M059J (cell line): ENCODE measurements at places on chromosomes 16 and 17. TPM values are rescaled to one million over a fixed set of nuclear protein-coding genes. Genes with fewer than 3 reads are reported as not detected.

GRCh38 chr16:46482895-46483294, 138.3 kb downstream of the SHCBP1 start:
- DNase-seq = peak; percentile 1

DNA sequence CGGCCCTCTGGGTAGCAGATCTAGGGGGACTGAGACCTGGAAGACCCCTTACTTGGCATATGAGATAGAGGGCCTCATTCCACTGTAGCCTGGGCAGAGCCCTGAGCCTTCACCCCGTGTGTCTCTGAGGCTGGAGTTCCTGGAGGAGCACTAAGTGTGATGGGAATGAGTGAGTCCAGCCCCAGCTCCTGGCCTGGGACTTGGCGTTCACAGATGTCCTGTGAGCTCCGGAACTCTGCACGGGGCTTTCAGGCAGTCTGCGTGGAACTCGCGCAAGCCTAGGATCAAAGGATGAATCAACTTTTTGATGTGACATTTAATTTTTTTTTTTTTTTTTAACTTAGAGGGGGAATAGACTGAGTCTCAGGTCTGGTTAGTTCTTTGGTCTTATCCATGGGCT, 1.8 kb downstream of the NKD1 start:
- no peak for DNase-seq

DNA sequence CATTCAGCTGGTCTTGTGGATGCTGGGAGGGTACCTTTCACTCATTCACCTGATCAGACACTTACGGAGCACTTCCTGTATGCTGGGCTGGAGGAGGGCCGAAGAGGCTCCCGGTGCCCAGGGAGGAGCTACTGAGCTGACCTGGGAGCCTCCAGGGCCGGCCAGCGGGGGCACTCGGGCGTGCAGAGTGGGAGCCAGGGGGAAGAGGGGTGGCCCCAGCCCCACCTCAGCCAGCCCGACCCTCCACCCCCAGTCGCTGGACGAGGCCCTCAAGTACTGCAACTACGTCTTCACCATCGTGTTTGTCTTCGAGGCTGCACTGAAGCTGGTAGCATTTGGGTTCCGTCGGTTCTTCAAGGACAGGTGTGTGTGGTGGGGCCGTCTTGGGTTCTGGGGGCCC, 10.3 kb downstream of the TPSG1 start:
- no peak for DNase-seq

GRCh38 chr17:9266697-9267117, 245.4 kb downstream of the NTN1 start:
- no peak for DNase-seq

DNA sequence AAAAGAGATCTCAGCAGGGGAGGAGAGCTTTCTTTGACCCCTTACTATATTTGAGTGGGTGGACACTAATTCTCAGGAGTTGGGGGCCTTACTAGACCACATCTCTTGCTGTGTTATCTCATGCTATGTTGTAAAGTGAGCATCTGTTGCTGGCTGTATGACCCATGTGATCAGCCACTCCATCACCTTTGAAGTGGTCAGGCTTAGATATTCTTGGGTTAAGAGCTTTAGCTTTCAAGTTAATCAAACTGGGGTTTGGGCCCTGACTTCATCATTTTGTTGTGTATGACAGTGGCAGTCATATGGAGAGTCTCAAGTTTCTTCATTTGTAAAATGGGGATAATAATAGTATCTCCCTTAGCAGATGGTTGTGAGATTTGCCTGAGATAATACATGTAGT, 201.1 kb downstream of the FTO start:
- DNase-seq = no peak

- no peak for DNase-seq
Observed at GRCh38 chr17:49616086-49616485, 40.4 kb downstream of the NXPH3 start.

GRCh38 chr17:80891397-80892018, 100.1 kb upstream of the CHMP6 start:
- DNase-seq = peak; percentile 99

GRCh38 chr16:27314161-27314723, 468 bp downstream of the IL4R start:
- peak; percentile 72 for DNase-seq

DNA sequence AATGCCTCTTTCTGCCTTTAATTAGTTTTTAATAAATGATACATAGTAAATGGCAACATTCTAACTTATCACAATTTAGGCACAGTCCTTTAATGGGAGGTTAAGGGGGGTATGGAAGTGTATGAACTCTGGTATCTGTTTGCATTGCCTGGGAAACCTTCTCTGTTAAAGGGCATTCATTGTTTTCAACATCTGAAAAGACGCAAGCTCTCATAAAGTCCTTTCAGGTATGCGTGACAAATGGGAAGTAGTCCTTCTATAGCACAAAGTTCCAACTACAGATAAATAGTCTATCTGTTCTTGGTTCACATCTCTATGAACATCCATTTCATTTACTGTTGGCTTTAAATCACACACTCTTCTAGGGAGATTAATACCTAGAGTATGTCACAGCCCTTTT, 298.0 kb upstream of the PMFBP1 start:
- no peak for DNase-seq

DNA sequence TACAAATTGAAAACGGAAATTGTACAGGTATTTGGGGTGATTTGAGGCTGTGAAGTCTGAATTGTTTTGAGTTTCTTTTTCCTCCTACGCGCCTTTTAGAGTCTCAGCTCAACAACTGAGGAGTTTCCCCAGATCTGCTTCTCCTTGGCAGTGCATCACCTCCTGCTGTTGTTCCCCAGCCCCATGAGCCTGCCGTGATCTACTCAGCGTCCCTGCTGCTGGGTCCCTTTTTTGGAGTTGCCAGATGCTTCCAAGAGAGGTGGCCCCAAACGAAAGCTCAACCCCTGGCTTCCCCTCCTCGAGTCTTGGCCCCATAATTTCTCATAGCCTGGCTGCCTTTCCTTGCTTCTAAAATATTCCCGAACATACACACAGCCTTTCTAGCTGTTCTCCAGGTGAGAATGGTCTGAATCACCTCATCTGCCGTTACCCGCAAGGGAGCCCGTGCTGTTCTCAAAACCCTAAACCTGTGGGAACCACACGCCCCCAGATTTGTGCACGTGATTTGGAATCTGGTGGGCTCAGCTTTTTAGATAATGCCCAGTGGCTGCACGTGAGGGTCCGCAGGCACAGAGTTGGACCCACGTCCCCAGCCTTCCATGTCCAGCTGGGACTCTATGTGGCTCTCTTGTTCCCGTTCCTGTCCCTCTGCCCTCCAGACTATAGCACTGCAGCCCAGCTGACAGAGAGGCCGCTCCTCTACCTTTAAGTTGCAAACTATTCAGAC, 179.1 kb upstream of the CHMP6 start:
- DNase-seq = no peak

DNA sequence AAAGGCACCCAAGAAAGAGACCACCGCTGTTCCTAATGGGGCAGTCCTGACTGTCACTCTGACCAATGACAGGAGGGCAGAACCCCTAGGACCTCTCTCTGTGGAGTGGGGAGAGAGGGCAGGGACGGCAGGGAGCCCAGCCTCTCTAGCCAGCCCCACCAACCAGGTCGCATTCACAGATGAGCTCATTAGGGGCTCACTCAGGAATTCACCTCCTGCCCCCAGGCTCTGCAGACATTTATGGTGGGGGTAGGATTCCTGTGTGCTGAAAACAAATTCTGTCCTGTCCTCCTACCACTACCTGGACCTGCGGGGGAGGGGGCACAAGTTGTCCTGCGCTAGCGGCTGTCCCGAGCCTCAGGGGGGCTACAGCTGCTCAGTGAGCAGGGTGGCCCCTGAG, 27.7 kb upstream of the GPRC5C start:
- no peak for DNase-seq

GRCh38 chr16:56387396-56387795, 37.9 kb downstream of the AMFR start:
- DNase-seq = no peak

DNA sequence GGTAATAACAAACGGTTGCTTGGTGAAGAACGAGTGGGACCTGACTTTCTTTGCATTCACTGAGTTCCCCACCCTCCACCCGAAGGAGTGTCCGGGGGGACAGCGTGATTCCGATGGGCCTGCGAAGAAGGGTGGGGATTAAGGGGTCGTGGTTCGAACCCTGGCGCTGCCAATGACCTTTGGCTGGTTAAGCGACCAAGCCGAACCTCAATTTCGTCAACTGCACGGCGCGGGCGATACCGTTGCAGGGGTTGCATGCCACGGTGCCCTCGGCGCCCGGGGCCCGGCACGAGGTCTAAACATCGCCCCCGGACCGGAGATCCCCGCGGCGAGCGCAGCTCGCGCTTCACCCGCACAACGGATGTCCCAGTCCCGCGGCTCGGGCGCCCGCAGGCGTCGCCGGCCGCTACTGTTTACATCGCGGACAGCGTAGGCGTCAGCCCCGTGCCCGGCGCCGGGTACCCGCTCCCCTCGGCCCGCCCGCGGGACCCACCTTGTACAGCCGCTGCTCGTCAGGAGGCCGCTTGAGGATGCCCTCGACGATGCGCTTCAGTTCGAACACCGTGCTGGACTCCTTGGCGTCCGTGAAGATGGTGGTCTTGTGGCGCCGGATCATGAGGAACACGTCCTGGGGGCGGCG, 460 bp downstream of the ELOB start:
- DNase-seq = peak; percentile 25

GRCh38 chr17:61149862-61150362, 249.7 kb upstream of the TBX2 start:
- peak; percentile 24 for DNase-seq

DNA sequence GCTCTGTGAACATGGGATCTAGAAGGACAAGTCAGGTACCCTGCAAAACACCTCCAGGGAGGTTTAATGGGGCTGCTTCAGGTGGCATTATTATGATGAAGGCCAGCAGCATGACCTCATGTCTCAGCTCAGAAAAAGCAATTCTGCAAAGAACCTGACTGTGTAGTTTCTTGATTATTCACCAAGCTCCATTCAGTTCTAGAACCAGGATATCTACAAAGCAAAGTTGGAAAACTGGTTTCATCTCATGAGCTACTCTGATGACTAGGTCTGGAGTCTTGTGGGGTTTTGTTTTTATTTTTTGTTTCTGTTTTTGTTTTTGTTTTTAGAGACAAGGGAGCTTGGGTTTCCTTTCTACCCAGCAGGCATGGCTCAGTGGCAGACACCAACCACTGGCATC, 19.0 kb upstream of the LRRC37A3 start:
- no peak for DNase-seq

- no peak for DNase-seq
Observed at GRCh38 chr16:66443269-66443652, 16.2 kb downstream of the BEAN1 start.

DNA sequence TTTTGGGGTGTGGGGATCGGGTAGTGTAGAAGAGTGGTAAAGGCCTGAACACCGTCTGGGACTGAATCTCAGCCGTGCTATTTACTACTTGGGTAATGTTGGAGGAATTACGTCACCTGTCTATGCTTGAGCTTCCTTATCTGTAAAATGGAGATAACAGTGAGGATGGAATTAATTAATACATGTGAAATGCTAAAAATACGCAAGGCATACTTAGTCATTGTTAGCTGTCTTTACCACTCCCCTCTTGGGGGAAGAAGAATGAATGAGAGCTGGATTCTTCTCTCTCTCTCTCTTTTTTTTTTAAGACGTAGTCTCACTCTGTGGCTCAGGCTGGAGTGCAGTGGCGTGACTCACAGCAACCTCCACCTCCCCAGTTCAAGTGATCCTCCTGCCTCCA, 41.1 kb upstream of the TANGO6 start:
- DNase-seq = peak; percentile 85

Gene KCNG4
- not detected in 2 replicates for total RNA-seq

Gene SCGB1C2
- total RNA-seq = not detected in 2 replicates

Gene WSCD1
- total RNA-seq = not detected in 2 replicates

Gene KRTAP16-1
- not detected in 2 replicates for total RNA-seq

Gene TBC1D3L
- not detected in 2 replicates for total RNA-seq

Gene SALL1
- total RNA-seq = 9.5 and 12.1 TPM in 2 replicates

Gene FN3K
- 0.64 TPM in 1 of 2 replicates, not detected in the other for total RNA-seq

Gene SMIM22
- total RNA-seq = not detected in 2 replicates

Gene TEKT1
- not detected in 2 replicates for total RNA-seq

Gene PTGES3L
- 0.67 and 0.71 TPM in 2 replicates for total RNA-seq

Gene FBXW10
- total RNA-seq = 0.07 TPM in 1 of 2 replicates, not detected in the other

Gene CCNF
- total RNA-seq = 34.3 and 53.2 TPM in 2 replicates

Gene DOC2B
- total RNA-seq = under 0.01 TPM in 1 of 2 replicates, not detected in the other
